ENCODE measurements at places on chromosomes 2 and 18.

GRCh38 chr18:58272779-58273435 is 228.9 kb downstream of the NEDD4L start:
- no peak for DNase-seq

DNA sequence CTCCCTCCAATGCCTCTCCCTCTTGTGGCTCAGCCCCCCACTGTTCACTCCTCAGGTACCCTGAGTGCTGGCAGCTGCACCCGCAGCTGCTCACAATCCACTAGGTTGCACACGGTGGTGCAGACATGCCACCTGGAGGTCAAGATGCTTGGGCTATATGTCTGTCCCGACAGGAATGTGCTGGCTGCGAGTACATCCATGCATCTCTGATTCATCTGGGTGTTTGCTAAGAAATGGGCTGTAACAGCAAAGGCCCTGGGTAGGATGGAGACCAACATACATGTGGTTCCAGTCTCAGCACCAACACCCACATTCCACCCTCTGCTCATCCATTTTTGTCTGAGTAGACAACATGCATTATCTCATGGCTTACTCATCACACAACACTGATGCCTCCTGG is 31.3 kb downstream of the ANKMY1 start:
- DNase-seq, result no peak

- DNase-seq, result peak; percentile 55
These were observed 7.5 kb upstream of the BCL11A start for GRCh38 chr2:60560734-60561644.

GRCh38 chr18:28074076-28074475 is 102.9 kb downstream of the CDH2 start:
- no peak for DNase-seq

DNA sequence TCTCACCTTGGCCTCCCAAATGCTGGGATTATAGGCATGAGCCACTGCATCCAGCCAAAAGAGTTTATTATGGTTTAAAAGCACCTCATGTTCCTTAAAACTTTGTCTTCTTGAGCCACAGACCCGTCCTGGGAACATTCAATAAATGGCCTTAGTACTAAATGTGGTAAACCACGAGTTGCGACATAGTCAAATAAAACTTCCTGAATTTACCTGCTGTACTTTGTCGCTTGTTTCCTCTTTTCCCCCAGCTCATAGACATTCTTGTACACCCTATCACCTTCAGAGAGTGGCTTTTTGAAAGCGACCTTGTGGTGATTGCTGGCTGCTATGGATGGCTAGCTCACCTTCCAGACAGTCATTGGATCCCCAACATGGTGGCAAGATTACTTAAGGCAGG is 310.4 kb downstream of the LRRTM1 start:
- DNase-seq, result no peak

DNA sequence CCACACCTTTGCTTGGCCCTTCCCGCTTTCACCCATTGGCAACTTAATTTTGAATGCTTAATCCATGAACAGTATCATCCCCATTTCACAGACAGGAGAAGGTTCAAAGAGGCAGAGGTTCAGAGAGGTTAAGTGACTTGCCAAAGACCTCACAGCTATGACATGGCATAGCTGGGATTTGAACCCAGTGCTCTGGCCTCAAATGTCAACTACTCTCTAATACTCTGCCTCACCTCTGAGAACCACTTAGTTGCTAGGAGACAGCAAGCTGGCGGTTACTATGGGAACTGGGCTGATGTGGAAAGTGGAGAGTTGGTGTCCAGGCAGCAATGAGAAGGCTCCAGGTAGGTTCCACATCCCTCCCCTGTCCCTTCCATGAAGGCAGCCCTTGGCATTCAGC is 15.8 kb upstream of the PRSS56 start:
- no peak for DNase-seq

- peak; percentile 8 for DNase-seq
These were observed 29.7 kb downstream of the TWSG1 start for GRCh38 chr18:9364242-9364641.

- DNase-seq, result peak; percentile 79
These were observed 22.7 kb downstream of the PDE1A start for GRCh38 chr2:182404092-182404491.

- no peak for DNase-seq
These were observed 128.7 kb downstream of the UXS1 start for GRCh38 chr2:106065268-106065982.

DNA sequence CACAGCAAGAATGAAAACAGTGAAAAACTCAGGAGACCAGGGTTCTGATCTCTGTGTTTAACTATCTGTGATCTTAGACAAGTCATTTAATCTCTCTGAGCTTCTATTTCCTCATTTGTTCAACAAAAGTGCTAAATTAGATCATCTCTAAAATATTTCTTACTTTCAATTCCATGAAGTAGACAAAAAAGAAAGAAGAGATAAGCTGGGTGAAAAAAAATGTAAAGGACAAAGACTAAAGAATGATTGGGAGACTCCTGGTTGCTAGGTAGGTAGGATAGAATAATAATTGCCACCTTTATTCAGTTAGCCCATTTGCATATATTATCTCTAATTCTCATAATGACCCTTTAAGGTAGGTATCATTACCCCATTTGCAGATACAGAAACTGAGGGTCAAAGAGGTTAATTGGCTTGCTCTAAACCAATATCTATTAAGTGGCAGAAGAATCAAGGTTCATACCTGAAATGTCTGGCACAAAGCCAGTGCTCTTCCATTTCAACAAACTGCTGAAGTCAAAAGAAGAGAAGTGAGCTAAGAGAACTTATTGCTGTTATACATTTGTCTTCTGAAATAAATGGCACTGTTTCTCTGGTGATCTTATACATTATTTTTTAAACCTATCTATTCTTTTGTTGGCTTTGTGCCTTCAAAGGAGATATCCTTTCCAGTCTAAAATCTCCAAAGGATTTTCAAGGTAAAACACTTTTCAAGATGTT is 141.7 kb downstream of the OTX1 start:
- no peak for DNase-seq

- DNase-seq, result no peak
These were observed 74.9 kb upstream of the UBE2E3 start for GRCh38 chr2:180905461-180905860.

DNA sequence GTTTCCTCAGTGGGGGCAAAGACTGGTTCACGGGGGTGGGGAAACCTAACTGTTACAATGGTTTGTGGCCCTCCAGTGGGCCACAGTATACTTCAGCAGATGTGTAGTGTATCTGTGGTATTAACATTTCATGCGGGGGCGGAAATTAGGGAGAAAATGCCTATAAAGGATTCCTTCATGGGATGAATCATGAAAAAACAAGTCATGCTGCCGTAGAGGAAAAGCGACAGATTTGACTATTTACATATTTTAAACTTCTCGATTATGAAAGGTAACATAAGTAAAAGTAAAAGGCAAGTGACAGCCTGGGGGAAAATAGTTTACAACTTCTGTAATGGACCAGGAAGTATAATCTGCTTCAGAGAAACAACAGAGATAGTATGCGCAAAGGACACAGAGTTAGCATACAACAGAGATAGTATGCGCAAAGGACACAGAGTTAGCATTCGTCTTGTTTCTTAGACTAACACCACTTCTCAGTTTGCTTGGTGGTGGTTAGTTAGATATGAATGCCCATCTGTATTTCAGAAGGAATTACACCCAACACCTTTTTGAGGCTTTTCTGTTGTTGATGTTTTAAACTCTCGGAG is 41.1 kb downstream of the MRPS9 start:
- DNase-seq, result no peak

DNA sequence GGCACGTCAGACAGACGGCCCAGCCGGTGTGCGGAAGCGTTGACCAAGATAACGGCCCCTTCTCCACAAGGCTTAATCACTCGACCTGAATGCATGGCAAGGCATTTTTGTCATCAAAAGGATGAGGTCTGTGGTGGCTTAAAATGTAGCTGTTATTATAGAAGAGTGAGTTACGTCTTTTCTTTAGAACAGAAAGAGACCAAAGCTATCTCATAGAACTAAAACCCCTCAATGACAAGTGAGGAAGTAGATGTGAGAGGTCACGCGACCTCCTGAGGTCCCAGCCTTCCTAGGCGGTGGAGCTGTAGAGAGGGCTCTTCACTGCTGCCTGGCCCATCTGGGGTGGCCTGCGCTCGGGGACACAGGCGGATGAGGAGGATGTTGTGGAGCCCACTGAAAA is 75.7 kb downstream of the LDLRAD4 start:
- no peak for DNase-seq

DNA sequence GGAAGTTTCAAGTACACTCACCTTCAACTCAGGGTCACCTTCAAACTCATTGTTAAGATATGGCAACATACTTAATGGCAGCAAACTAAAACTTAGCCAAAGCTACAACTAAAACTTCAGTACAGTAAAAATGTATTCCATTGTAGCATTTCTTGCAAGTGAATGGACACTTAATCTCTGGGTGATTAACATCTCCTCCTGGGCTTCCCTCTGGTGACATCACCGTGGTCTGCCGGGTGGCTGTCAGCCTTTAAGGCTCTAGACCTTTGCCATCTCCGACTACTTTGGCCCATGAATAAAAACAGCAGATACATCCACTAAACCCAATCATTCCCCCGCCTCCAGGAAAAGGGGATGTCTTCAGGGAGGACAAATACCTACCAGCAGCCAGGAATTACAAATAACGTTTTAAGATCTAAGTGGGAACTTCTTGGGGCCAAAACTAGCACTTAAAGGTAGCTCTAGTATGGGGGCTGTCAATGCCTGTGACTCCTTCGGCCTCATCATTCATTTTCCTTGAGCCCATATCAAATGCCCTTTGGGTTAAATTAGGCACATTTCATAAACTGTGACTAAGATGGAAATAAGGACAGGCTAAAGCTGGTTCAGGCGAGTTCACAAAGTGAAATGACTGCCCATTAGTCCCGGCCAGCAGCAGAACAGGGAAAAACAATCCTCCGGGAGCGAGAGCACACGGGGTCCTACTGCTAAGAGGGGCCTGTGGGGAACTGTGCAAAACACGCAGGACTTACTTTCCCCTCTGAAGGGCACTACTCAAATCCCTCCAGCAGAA is 1.1 kb downstream of the TFCP2L1 start:
- DNase-seq, result peak; percentile 15

DNA sequence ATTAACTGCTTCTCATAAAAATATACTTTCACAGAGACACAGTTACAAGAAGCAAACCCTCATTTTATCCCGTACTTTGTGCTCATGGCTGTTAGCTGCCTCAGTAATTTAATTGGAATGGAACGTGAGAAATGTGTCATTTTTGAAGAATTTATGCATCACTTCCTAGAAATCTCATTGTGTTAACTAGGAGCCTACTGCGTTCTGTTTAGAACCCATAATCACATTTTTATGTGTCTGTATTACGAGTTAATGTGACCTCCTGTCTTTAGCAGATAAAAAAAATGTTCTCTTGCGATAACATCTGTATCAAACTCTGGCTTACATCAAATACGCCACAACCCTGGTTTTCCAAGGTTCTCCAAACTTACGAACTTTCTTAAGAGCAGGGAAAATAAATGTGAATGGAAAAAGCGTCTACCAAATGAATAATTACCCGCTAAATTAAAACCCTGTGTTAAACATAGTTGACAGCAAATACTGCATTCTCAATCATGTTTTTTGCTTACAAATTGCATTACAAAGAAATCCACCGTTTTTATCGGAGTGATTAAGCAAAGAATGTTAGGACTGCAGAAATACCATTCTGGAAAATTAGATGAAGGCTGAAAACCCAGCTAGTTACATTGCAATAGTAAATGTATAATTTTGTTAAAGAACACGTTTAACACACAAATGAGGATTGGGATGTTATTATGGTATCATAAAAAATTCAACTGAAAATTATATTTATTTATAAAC is 12.1 kb upstream of the GBX2 start:
- peak; percentile 75 for DNase-seq

- DNase-seq, result no peak
These were observed 27.6 kb upstream of the SERPINB2 start for GRCh38 chr18:63859781-63860475.

GRCh38 chr2:200767111-200767885 is 44.4 kb upstream of the BZW1 start:
- no peak for DNase-seq

GRCh38 chr2:63763391-63763941 is 78.2 kb upstream of the UGP2 start:
- no peak for DNase-seq

GRCh38 chr2:23519334-23519651 is 134.3 kb downstream of the KLHL29 start:
- DNase-seq, result no peak

DNA sequence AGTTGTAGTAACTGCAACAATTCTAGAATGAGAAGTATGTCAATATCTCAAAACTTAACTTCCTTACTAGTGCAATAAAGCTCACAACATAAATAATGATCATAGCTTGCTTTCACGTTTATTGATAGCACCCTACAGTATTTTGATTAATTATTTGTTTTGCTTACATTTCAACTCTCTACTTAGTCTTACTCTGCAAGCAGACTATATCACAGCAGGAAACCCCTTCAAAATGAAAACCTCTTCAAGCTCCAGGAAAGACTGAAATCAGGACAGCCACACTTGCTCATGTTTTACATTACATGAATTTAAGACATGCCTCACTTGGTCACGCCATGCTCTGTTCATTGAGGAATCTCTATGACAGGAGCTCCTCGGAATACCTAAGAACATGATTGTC is 3.3 kb downstream of the OLA1 start:
- no peak for DNase-seq

DNA sequence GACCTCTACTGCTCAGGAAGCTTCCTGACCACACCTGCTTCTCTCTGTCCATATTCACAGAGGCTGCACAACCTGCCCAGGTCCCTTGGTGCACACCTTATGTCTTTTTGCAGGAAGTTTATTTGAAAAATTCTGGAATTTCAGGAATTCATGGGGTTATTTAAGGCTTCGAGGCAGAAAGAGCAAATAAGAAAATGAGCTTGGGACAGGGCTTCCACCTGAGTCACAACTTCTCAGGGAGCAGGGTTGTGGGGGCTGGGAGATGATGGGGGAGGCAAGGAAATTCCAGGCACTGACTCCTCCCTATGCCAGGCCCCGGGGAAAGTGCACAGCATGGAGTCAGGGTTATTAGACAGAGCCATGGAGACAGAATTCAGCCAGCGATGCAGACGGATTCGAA is 57.7 kb downstream of the INHBB start:
- peak; percentile 19 for DNase-seq

- no peak for DNase-seq
These were observed 8.4 kb downstream of the KCNIP3 start for GRCh38 chr2:95305380-95306061.
